ENCODE measurements at places on chromosomes 6 and 20.

DNA sequence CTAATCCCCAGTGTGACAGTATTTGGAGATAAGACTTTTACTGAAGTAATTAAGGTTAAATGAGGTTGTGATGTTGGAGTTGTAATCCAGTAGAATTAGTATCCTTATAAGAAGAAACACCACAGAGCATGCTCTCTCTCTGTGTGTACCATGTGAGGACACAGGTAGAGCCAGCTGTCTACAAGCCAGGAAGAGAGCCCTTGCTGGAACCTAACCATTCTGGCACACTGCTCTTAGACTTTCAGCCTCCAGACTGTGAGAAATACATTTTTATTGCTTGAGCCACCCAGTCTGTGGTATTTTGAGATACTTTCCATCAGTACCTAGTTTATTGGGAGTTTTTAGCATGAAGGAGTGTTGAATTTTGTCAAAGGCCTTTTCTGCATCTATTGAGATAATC, 110.2 kb downstream of the PHF3 start:
- DNase-seq: no peak

DNA sequence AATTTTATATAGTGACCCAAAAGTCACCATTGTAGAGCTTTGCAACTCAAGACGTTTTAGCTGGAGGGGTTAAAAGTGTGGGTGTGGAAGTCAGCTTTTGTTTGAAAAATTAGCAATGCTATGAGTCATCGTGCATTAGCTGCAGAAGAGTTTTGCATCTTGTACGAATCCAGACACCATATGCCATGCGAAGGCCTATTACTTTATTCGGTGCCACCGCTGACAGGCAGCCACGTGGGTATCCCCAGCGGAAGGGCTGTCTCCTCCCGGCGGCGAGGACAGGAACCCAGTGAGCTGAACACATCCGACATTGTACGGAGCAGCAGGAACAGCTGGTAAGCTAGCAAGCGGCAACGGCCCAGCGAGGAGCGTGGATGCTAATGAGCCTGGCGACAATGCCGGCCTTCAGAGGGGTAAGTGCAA, 84.4 kb downstream of the INSM1 start:
- DNase-seq: peak; percentile 31

DNA sequence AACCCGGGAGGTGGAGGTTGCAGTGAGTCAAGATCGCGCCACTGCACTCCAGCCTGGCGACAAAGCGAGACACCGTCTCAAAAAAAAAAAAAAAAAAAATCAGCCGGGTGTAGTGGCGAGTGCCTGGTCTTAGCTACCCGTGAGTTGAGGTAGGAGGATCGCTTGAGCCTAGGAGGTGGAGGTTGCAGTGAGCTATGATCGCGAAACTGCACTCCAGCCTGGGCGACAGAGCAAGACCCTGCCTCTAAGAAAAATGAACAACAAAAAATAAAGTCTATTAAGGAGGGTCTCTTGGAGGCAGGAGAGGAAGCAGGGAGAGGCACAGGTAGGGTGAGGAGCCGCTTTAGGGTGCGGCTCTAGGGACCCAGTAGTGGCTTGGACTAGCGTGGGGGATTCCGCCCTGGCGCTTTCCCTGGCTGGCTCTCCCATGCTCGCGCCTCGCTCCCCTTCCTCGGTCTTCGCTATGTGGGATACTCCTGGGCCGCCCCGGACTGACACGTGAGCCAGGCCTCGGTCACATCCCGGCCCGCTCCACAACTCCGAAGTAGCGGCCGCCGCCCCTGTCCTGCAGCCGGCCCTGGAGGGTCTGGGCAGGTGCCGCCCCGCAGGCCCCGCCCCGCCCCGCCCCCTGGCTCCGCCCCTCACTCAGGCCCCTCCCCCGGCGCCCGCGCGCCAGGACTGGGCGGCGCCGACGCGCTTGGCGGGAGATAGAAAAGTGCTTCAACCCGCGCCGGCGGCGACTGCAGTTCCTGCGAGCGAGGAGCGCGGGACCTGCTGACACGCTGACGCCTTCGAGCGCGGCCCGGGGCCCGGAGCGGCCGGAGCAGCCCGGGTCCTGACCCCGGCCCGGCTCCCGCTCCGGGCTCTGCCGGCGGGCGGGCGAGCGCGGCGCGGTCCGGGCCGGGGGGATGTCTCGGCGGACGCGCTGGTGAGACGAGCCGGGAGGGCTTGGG, at the start of gene MYBL2:
TSS of gene MYBL2 (plus strand) at position 739 of the 953 bp plus-strand sequence. CDS start at position 909, 170 bp downstream.
- DNase-seq: peak; percentile 63

DNA sequence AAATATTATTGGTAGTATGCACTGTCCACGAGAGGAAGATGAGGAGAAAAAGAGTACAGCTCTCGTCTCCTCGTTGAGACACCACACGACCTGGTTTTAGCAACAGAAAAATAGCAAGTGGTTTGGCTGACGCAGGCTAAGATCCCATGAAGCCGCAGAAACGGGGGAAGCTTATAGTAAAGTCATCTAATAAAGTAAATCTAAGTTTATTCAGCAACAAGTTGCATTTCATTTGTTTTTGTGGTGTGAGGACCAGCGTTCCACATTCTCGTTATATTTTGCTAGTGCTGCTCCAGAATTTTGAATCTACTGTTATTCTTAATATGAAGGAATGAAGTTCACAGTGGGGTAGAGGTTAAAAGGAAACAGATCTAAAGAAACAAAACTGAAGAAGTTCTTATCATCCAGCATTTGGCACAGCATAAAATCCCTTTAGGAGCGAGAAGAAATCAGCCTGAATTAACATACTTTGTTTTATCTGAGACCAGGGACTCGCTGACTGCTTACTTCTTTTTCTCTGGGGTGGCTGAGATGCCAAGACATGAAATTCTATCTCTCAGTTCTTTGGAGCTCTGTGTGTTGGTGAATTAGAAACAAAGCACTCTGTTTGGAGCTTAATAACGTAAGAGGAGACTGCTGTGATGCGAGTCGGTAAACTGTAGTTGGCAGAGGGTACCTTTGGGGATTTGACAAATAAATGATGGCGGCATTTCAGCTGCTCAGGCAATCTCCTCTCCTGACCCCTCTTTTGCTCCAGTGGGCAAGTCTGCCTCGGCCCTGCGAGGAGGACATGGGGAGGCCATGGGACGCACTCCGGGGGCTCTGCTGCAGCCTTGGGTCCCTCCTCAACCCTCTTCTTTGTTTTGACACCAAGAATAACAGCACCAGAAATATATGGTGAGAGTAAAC, 24.9 kb upstream of the IRF4 start:
- DNase-seq: no peak

DNA sequence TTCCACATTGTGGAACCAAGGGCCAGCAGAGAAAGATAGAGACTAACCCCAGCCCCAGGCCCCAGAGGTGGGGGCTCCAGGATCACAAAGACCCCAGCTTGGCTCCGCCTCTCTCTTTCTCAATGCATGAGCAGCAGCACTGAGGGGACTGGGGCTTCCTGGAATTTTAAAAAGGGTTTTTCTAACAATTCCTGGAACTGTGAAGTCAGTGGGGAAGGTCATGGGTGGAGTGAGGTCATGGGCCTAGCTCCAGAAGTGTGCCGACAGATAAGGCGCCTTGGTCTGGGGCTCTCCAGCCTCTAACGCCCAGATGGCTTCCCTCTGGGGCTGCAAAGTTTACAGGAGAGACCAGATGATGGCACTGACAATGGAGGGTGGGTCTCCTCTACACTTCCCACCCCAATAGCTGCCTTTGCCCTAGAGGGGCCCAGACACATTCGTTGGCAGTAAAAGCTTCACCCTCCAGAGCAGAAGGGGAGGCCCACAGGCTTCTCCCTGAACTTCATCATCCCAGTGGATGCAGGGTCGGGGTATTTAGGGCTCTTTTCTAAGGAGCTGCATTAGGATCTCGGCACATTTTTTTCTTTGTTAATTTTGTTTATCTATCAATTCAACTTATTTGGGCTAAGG, 46.9 kb upstream of the CD93 start:
- DNase-seq: no peak

DNA sequence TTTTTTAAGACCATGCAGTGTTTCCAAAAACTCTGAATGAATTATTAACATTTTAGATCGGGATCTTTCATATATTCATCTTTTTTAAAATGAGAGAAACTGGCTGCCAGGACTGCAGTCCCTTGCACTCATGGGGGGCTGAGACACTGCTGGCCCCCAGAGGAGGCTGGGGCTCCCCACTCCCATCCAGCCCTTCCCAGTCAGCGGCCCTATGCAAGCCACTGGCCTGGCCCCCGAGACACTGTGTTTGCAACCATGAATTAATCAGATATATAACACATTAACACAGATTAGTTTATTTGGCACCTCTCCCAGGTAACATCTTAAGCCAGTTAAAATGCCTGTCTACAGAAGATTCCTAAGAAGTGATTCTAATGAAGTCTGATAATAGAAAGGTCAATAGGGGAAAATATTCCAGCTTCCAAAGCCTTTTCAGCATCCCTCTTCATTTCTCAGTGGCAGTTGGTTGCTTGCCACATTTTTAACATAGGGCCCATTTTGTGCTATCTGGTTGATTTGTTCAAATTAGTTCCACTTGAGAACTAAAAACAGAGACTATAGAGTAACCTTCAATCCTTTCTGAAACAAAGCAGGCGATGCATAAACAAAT, 184.4 kb upstream of the FBXL4 start:
- no peak for DNase-seq

- DNase-seq: no peak
Observed at GRCh38 chr20:38947931-38948362, 14.2 kb upstream of the DHX35 start.

DNA sequence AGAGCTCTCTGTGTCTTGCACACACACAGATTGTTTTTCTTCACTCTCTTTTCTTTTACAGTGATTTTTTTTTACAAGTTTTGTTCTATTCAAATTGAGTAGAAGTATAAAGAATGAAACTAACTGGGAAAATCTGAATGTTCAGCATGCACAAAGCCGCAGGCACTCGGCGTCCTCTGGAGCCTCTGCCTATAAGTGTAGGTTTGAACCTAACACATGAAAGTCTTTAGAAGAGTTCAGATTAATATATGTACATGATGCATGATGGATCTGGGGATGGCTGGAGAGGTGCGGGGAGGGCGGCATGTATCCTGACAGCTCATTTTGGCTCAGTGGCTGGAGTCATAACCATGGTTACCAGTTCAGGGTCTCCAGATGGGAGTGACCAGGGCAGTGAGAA, 301.1 kb upstream of the CDH4 start:
- no peak for DNase-seq

GRCh38 chr20:12729326-12729725, 279.4 kb upstream of the SPTLC3 start:
- no peak for DNase-seq

- DNase-seq: no peak
Observed at GRCh38 chr6:145199961-145200360, 535.4 kb downstream of the EPM2A start.

GRCh38 chr20:41287327-41287726, 30.2 kb downstream of the ZHX3 start:
- DNase-seq: peak; percentile 45

DNA sequence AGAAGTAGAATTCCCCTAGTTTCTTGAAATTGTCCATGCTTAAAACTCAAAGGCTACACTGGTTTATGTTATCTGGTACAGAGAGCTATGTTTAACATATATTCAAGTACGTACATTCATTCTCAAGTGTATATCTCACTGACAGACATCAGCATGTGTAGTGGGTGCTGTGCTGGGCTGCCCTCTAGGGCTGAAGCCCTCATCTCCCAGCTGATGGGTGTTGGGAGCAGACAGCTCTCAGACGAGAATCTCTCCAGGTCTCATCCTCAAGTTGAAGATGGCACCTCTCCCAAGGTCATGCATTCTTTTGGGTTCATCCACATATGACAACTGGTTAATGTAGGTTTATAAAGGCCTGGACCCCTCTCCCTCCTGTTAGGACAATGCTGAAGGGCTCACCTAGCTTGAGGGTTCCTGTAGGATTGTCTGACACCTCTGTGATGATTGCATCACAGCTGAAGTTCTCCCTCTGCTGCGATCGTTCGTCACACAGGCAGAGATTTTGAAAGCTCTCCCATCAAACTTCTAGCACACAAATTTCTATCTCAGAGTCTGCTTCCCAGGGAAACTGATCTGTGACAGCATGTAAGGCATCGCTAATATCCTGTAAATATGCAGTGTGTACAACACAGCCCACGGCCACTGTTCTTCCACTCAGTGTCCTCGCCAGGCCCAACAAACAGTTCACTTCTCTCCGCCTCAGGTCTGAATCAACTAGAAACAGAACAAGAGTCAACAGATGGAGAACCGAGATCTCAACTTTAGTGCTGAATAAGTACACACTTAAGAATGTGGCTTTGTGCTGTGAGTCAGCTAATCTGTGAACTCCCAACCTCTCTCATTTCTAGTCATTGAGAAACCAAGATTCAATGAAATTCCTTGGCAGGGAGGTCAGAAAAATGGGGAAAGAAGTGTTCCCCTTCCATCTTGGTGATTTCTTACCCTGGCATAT, 43.2 kb downstream of the PREP start:
- peak; percentile 68 for DNase-seq

DNA sequence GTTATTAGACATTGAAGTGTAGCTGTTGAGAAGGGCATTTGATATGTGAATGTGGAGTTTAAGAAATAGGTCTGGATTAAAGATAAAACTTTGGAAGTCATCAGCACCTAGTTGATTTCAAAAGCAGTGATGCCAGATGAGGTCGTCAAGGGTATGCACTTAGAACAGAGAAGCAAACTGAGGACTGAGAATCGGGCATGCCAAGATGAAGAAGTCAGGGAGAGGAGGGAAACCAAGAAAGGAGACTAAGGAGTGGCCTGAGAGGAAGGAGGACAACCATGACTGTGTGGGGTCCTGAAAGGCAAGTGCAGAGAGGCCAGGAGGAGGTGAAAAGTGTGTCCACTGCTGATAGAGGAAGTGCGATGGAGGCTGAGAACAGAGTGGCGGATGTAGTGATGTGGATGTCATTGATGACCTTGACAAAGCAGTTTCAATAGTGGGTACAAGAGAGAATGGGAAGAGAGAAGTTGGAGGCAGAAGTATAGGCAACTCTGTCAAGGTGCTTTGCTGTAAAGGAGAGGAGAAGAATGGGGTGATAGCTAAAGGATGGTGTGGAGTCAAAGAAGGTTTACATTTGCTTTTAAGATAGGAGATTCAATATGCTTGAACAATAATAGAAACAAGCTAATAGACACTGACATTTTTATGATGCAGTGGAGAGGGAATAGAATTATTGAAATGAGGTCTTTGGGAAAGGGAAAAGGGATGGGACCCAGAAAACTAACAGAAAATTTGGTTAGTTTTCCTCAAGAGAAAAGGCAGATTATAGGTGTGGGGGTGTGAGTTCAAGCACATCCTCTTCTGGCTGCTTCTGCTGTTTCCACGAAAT, 139.7 kb upstream of the TMEM170B start:
- no peak for DNase-seq

DNA sequence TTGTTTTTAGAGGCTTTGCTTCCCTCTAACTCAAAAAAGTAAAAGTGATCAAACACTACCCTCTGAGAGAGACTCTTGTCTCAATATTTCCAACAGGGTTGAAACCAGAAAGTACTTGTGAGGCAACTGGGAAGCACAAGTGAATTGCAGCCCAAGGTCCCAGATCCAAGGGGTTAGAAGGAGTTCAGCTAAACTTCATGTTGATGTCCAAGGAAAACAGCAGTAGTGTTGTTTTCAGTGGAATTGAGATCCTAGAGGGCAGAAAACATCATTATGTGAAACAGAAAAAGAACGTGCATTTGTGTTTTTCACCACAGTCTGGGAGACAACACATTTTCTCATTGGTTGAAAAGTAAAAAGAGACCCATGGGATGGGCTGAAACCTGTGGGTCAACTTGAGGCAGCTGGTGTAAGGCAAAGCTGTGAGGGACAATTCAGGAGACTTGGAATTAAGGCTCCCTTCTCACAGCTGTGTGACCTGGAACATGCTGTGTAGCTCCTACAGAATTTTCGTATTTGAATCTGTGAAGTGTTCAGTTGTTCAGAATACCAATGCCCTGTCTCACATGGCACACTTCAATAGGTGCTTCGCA, 508.3 kb downstream of the BMP2 start:
- no peak for DNase-seq
